ENCODE measurements at places on chromosomes 11 and 22.

DNA sequence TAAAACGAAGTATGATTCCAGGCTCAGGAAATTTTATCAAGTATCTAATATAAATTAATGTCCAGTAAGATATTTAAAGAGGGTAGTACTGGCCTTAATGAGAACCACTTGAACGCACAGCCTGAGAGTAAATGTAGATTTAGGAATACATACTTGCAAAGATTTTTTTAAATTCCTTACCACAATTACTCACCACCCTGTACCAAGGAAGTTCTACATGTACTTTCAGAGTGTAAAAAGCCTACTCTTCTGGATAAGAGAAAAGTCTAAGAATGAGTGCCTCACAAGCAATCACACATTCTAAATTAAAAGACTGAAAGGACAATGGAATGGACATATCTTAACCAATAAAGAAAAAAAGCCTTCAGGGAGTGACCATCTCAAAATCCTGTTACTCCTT, 697.4 kb downstream of the DLG2 start:
- no peak for DNase-seq

GRCh38 chr11:63785823-63786222, 17.2 kb upstream of the ZFTA start:
- no peak for DNase-seq

DNA sequence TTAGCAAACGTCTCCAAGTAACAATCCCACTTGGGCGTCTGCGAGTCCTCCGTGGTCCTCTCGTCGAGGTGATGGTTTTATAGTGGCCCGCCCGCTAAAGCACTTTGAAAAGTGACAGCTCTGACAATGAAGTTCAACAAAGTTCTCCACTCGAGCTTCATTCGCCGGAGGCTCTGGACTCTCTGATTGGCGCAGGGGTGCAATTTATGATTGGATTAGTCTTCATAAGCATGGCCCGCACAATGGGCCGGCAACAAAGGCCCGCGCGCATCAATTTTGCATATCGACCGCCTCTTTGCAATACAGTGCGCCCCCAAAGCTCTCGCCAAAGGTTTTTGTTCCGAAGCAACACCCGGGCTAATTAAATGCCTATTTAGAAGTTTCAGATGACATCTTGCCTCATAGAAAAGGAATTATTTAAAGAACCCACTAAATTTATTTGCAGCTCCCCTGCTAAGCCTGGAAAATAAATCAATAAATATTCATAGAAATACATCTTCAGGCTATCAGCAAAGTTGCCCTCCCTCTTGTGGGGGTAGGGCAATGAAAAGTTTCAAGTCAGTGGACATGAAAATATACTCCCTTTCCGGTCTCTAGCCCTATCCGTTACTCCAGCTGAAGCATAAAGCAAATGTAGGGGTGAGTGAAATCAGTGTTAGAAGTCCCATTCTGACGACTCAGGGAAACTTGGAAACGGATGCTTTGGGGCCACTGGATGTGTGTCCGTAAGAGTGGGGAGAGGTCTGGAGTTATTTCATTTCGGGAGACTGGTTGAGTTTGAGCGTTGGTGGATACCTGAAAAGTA, at the start of gene DBX1:
Gene DBX1, minus strand, starts transcription at position 51 of the 805 bp plus-strand sequence. CDS start 151 bp downstream, outside the sequence.
- no peak for DNase-seq

DNA sequence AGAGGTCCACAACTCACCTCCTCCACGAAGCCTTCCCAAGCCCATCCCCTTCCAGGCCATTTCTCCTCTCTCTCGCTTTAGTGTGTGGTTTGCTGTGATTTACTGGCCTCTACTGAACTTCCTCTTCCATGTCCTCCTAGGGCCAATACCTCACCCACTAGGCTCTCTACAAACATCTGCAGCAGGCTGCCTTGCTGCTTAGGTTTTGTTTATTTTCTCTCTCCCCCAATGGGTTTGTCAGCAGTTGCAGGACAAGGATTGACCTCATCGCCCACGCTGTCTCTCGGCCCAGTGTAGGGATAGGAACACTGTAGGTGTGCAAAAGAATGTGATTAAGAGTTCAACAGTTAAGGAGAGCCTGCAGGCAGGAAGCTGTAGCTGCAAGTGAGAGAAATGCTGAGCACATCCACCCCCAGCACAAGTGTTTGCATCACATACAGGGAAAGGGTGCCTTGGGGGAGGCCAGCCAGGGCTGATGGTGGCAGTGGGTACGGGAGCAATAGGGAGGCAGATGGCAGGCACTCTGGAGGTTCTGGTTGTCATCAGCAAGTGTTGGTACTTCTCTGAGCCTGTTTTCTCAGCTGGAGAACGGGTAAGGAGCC, 1.4 kb downstream of the PC start:
- peak; percentile 66 for DNase-seq

- no peak for DNase-seq
Measured at GRCh38 chr11:117052196-117053149, 45.8 kb downstream of the SIK3 start.

- DNase-seq, result no peak
Measured at GRCh38 chr22:44071781-44072326, 47.8 kb downstream of the PARVB start.

DNA sequence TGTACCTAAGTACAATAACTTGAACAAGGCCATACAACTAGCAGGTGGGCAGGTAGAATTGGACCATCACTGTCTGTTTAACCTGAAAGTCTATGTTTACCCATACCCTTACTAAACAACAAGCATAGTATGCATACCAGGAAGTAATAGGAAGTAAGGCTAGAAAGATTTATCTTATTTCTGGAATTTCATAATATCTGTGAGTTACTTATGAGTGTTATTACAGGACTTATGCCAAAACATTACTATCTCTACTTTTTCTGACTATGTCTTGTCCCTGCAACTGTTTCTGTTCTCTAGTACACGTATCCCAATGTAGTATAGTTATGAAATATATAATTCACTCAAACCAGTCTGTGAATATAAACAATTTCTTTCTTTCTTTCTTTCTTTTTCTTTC, 1400.8 kb upstream of the TENM4 start:
- no peak for DNase-seq

GRCh38 chr11:33463059-33463458, 205.9 kb downstream of the HIPK3 start:
- no peak for DNase-seq

GRCh38 chr11:94830722-94831510, 62.8 kb downstream of the AMOTL1 start:
- no peak for DNase-seq

DNA sequence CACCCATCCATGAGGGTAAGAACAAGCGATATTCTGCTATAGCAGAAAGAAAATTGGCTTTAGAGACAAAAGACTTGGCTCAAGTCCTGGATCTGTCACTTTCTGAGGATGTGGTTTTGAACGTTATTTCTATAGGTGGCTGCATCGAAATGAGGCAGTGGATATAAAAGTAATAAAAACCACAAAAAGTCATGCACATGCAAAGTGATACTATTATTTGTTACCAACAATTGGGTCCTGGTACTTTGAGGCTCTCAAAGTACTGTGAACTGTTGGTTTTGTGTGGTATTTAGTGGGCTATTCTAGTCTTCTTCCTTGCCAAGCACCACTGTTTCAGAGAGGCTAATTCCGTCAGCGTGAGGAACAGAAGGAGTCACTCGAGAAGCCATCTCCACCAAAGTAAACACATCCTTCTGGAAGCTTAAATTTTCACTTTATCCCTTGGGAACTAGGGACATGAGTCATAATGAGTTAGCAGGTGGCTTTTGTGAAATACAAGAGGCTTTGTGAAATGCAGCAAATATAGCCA, 13.1 kb downstream of the UBASH3B start:
- peak; percentile 61 for DNase-seq

- DNase-seq, result no peak
Measured at GRCh38 chr22:19612866-19613572, 88.8 kb upstream of the CLDN5 start.

GRCh38 chr22:41966607-41967240, 2.5 kb upstream of the SEPTIN3 start:
- peak; percentile 95 for DNase-seq

GRCh38 chr11:19790831-19791552, 78.4 kb downstream of the NAV2 start:
- DNase-seq, result peak; percentile 61

GRCh38 chr11:132248580-132248979, 878.2 kb downstream of the NTM start:
- no peak for DNase-seq

- no peak for DNase-seq
Measured at GRCh38 chr11:62145261-62145871, 21.6 kb downstream of the INCENP start.

- no peak for DNase-seq
Measured at GRCh38 chr11:35247428-35247827, 108.5 kb downstream of the CD44 start.

- no peak for DNase-seq
Measured at GRCh38 chr22:19704355-19705015, 9.8 kb upstream of the SEPTIN5 start.

- DNase-seq, result no peak
Measured at GRCh38 chr11:133606124-133606523, 73.8 kb upstream of the OPCML start.

- DNase-seq, result no peak
Measured at GRCh38 chr11:46362156-46363030, 15.1 kb downstream of the DGKZ start.

GRCh38 chr11:223026-223789, 12.9 kb downstream of the SIRT3 start:
- DNase-seq, result no peak

DNA sequence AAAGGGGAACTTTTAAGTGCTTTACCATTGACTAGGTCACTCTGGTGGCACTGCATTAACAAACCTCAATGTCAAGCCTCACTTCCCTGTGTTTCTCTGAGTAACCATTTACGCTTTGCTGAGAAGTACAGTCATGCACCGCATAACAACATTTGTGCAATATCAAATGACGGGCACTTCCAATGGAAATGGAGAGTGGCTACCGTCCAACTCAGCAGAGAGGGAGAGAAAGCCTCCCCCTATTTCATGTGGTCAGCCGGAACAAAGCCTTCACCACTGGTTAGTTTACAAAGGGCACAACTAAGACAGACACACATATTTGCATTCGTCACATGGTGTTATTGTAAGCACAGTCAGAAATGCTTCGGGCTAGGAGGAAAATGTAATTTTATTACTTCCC, 117.3 kb downstream of the RASSF10 start:
- peak; percentile 99 for DNase-seq

DNA sequence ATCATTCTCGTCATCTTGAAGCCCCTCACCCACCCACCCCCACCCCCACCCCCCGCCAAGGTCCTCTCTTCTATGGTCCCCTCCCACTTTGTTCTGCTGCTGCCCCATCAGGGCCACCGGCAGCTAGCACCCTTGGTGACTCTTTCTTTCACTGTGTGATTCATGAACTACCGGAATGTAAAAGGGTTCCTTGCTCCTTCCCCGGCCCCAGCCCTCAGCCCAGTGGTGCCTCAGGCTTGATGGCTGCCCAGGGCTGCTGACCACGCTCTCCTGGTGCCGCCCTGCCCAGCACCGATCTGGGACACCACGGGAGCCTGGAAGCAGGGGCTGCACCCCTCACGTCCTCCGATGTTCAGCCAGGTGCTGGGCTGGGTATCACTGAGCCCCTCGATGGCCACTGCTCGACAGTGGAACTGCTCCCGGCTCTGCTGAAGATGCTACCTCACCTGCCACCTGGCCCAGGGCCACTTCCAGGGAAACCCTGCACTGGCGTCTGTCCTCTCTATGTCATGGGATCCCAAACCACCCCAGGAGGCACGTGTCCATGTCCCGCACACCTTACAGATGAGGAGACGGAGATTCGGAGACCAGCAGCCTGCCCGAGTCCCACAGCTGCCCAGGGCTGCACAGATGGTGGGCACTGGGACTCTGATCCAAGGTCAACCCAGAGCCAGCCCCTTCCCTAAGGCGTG, 39.7 kb downstream of the IGLL5 start:
- no peak for DNase-seq

DNA sequence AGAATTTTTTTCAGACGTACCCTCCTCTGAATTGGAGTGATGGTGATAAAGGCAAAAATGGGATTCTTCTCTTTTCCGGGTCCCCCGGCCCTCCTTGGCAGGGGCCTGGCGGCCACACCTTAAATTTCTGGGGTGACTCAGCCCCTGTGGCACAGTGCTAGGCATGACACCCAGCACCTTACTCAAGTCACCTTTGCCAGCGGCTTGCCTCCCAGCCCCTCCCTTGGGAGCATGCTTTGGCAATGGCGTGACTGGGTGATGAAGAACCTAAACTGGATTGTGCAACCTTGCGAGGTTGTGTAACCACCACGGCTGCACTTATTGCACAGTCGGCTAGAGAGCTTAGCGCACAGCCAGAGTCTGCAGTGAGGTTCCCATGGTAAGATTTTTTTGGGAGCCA, 16.2 kb upstream of the LDLRAD3 start:
- peak; percentile 74 for DNase-seq

DNA sequence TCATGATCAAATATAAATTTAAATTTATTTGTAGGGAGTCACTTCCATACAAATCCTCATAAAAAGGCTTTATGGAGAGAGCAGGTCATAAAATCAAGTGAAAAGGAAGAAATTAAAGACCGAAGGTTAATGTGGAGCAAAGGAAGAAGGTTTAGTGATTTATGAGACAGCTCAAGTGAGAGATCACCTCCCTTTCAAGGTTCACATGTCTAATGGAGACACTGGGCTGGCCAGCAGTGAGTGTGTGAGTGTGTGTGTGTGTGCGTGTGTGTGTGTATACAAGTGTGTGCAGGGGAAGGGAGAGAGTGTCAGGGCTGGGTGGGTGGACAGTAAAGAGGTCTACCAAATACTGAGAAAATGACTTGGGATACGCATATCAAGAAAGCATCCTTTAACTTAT, 251.2 kb downstream of the FAT3 start:
- DNase-seq, result no peak

DNA sequence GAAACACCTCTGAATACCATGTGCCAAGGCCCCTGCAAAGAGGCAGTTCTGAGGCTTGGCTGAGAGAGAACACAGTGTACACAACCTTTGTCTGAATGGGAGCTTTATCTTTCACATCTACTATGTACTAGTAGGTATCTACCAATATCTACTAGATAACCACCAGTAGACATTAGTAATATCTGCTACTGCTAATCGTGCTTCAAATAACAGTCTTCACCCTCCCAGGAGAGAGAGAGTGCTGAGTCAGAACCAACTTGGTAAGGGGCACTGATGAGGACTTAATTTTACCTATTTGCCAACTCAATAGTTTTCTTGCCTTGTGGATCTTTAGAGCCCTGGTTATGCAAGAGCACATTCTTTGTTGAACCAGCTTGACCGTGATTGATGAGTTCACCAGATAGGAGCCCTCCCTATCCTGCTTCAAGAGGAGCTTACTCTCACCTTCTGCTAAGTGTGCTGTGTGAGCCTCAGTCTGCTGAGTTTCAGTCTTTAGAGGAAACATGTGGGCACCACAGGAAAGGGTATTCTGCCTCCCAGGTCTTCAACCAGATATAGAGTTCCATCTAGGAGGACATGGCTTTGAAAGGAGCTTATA, 967.5 kb downstream of the NTM start:
- no peak for DNase-seq

- peak; percentile 98 for DNase-seq
Measured at GRCh38 chr22:30253205-30253852, 6.8 kb upstream of the LIF start.
